ENCODE measurements at places on chromosomes 11 and 22. TPM values are rescaled to one million over a fixed set of nuclear protein-coding genes. Genes with fewer than 3 reads are reported as not detected.

GRCh38 chr11:28139841-28140415 is 31.7 kb downstream of the METTL15 start:
- no peak for DNase-seq
- H3K27me3 ChIP-seq = no peaks in the 10 kb centered on the region
- H3K4me1 ChIP-seq = no peaks in the 10 kb centered on the region

Gene MYOD1
- 0.06 TPM for polyA plus RNA-seq

Gene RIMBP3B
- 0.02 TPM for polyA plus RNA-seq

DNA sequence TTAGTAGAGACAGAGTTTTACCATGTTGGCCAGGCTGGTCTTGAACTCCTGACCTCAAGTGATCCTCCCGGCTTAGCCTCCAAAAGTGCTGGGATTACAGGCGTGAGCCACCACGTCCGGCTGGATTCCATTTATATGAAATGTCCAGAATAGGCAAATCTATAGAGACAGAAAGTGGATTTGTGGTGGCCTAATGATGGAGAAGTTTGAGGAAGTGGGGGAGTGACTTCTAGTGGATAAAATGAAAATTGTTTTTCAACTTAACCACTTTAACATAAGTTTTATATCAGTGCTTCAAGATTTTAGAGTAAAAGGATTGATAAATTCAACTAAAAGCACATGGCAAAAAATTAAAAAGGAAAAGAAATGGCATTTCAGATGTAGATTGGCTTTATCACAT is 66.2 kb downstream of the HIPK3 start:
- no peak for DNase-seq
- no peak overlapping the region for H3K27ac ChIP-seq
- H3K36me3 ChIP-seq = no peaks in the 10 kb centered on the region
- no peak overlapping the region for H3K4me3 ChIP-seq
- no peaks in the 10 kb centered on the region for H3K27me3 ChIP-seq

- no peaks in the 10 kb centered on the region for H3K4me1 ChIP-seq
- no peaks in the 10 kb centered on the region for H3K27me3 ChIP-seq
- no peak overlapping the region for H3K27ac ChIP-seq
- H3K36me3 ChIP-seq = no peaks in the 10 kb centered on the region
- no peak for DNase-seq
These were observed 9.5 kb downstream of the H19 start for GRCh38 chr11:1988174-1988573.

Gene PKNOX2
- polyA plus RNA-seq = 2.5 TPM

Gene LTO1
- 25.5 TPM for polyA plus RNA-seq

GRCh38 chr22:27433585-27434190 is 367.9 kb downstream of the MN1 start:
- H3K4me1 ChIP-seq = peaks cover 11% of the 10 kb centered on the region
- H3K36me3 ChIP-seq = no peaks in the 10 kb centered on the region
- no peaks in the 10 kb centered on the region for H3K27me3 ChIP-seq
- no peak for DNase-seq
- no peak overlapping the region for H3K4me3 ChIP-seq
